ENCODE measurements at places on chromosomes 11 and 22.

GRCh38 chr22:47374901-47375575 lies 612.6 kb downstream of the TBC1D22A start:
- DNase-seq, result no peak

DNA sequence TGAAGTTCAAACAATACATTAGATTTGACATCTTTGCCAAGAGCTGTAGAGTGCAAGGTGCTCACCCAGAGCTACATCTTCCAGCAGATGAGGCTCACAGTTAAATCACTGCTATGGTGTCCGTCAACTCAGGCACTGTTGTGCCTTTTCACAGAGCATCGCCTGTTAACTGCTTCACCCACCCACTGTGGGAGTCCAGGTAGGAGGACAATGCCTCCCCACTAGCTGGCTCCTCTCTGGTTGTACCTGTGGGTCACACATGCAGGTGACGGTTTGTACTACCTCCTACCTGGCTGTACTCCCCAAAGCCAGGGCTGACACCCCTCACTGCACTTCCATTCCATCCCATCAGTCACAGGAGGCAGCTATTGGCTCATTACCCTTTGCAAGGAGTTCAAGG lies 84.6 kb upstream of the TOP3B start:
- DNase-seq, result no peak

DNA sequence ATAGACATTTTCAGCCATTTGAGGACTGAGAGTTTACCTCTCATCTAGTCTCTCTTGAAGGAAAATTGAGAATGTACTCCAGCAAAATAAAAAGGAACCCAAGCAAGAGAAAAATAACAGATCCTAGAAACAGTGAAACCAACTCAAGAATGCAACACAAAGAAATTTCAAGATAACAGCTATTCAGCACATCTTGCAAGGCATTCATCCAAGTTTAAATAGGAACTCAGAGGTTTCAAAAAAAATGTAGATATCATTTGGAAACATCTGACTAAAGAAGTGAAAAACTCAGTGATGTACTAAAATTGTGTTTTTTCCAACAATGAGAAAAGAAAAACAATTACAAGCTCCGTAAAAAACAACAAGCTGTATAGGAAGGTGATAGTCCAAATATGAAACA lies 76.4 kb downstream of the TMEM135 start:
- DNase-seq, result no peak

GRCh38 chr22:33393432-33393831 lies 335.3 kb upstream of the SYN3 start:
- DNase-seq, result no peak

- no peak for DNase-seq
Observed at GRCh38 chr11:65615950-65616574, 486 bp downstream of the PCNX3 start.

- no peak for DNase-seq
Observed at GRCh38 chr11:101336858-101337257, 207.2 kb upstream of the PGR start.

DNA sequence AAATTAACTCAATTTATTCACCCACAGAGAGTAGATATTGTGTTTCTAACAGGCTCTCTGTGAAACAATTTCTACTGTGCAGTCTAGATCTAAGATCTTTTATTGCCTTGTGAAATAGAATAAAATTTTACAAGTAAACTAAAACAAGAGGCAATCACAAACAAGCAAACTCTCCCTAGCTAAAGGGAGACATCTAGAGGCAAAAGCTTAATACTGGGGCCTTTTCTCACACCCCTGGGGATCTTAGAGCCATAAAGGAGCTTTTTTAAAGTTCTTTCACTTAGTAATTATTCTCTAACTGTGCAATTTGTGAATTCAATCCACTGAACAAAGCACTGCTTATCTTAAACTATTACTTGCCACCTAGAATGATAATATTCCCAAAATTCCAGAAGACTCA lies 19.7 kb downstream of the ALG9 start:
- no peak for DNase-seq

- no peak for DNase-seq
Observed at GRCh38 chr22:24326266-24326665, 55.6 kb downstream of the SPECC1L start.

- no peak for DNase-seq
Observed at GRCh38 chr11:73962101-73962705, 11.4 kb downstream of the DNAJB13 start.

- DNase-seq, result no peak
Observed at GRCh38 chr22:22111267-22111751, 128.7 kb upstream of the TOP3B start.

DNA sequence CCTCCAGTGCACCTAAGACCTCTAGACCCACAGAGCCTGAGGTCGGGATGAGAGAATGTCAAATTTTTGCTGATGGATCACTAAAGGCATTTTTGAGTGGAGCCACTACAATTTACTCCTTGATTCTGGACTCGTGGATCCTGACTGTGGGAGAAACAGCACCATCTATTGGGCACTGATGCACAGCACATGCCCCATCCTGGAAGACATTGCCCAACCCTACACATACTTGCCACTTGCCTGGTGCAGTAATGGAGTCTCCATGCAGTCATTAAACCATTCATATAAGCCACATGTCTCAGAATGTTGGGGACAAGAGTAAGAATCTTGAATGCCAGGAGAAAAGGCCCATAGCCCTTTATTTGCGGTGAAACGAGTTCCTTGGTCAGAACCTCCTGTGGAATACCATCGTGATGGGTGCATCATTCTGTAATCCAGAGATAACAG lies 103.9 kb downstream of the GGTLC2 start:
- no peak for DNase-seq

GRCh38 chr11:75142714-75143419 lies 8.0 kb upstream of the SLCO2B1 start:
- no peak for DNase-seq

- no peak for DNase-seq
Observed at GRCh38 chr11:126079621-126080124, 17.0 kb upstream of the CDON start.

DNA sequence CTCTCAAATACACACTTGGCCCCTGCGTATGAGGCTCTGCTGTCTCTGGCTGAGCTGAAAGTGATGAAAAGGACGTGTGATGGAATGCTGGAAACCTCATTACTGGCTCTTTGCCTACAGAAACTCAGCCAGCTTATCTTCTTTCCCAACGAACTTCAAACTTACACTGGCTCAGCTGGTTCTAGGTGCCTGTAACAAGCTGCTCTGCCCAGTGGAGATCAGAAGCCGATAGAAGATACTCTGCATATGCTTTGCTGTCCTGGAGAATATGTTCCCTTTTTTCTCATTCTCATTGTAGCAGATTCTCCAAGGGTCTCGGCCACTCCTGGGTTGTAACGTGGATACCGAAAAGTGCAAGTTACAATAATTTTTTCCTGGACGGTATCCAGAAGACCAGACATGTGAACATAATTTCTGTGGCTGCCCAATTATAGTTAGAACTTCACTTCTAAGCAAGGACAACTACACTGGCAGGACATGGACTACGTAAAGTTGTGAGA lies 405.3 kb upstream of the CCDC90B start:
- DNase-seq, result no peak

DNA sequence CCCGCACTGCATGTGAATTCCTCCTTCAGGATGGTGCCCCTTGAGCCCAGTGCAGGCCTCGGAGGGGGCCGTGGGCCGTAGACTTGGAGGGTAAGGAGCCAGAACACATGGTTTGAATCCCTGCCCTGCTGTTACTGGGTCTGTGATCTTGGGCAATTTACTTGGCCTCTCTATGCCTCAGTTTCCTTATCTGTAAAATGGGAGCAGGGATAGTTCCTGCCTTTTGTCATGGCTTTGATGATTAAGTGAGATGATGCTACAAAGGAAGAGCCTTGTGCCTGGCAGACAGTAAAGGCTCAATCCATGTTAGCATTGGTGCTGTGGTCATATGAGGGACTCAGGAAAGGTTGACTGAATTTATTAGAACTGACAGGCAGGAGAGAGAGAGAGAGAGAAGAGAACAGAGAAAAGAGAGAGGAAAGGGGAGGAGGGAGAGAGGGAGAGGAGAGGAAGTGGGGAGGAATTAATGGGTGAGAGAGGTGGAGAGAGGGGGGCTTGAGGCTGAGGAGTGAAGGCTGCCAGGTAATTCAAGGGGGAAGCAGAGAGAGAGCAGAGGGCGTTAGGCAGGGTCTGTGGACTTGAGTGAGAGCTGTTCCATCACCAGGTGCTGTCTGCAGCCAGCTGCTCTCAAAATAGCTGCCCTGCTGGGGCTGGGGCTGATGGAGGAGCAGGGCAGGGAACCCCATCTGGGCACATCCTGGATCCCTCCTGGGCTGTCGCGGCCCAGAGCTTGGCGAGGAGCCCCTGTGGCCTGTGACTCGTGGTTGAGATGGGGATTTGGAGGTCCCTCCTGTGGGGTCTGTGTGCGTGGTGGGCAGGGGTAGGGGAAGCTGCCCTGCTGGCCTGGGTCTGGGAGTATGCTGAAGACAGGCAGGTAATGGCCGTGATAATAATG lies 44.1 kb downstream of the MCM5 start:
- no peak for DNase-seq

DNA sequence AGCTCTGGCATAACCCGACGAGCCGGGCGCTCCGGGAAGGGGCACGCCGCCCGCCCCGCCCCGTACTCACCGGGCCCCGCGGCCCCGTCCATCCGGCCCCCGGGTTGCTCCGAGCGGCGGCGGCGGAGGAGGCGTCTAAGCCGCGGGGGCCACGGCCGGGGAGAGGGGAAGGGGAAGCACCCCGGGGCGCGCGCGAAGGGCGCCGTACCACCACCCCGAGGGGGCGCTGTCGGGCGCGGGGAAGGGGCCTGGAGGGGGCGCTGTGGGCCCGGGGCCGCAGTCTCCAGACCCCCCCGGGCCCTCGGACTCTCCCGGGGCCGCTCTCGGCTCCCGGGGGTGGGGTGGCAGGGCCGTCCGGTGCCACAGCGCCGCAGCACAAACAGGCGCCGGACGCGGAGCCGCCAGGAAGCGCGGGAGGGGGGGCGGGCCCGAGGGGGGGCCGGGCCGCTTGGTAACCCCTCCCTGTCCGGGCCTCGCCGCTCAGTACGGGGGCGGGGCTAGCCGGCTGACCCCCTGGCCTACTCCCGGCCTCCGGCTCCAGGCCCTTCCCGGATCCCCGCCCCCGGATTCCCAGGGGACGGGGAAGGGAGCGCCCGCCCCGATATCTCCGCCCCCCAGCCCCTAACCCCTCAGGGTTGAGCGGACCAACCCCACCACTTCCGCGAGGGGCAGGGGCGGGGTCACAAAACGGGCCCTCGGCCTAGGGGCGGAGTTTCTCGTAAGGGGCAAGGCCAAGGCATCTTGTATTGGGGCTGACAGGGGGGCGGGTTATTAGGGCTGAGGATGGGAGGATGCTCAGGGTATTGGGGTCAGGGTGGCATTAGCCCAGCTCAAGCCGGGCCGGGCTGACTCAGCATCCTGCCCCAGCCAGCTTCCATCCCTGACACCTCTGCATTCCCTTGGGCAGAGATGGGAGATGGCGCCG lies at the start of the genes EML3 and ROM1:
TSS of gene EML3 (minus strand) at position 410 of the 925 bp plus-strand sequence. CDS start at position 92, 318 bp downstream.
TSS of gene ROM1 (plus strand) at position 892 of the 925 bp plus-strand sequence. CDS start at position 917, 25 bp downstream.
- DNase-seq, result no peak

DNA sequence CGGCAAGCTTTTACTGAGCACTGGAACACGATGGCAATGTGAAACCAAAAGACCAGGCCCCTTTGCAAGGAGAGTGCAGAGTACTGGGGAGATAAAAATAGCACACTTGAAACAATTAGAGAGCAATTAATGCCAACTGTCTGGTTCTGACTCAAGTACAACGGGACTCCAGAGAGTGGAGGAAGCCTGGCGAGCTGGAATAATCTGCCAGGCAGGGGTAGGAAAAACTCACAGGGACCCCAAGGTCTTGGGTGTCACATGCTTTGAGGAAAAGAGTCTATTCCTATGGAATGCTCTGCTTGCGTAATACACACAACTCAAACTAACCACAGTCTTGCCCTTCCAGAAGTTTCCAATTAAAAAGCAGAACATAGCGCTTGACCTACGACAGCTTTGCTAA lies 113.0 kb upstream of the CLMP start:
- DNase-seq, result no peak

GRCh38 chr22:41387341-41387740 lies 5.6 kb downstream of the TEF start:
- no peak for DNase-seq

DNA sequence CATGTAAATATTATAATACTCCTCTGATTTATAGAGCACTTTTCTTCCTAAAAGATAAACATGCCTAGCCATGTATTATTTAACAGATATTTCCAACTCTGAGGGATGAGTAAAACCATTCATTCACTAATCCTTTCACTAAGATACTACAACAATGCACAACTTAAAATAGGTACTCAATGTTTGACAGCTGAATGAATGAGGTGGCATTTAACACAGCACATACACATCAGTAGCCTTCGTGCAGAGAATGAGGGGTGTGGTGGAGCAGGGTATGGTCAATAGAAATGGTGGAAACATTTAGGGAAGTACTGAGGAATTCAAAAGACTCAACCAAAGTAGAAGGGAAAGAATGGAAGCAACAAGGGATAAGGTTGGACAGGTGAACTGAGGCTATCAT lies 46.7 kb upstream of the MTNR1B start:
- DNase-seq, result no peak

DNA sequence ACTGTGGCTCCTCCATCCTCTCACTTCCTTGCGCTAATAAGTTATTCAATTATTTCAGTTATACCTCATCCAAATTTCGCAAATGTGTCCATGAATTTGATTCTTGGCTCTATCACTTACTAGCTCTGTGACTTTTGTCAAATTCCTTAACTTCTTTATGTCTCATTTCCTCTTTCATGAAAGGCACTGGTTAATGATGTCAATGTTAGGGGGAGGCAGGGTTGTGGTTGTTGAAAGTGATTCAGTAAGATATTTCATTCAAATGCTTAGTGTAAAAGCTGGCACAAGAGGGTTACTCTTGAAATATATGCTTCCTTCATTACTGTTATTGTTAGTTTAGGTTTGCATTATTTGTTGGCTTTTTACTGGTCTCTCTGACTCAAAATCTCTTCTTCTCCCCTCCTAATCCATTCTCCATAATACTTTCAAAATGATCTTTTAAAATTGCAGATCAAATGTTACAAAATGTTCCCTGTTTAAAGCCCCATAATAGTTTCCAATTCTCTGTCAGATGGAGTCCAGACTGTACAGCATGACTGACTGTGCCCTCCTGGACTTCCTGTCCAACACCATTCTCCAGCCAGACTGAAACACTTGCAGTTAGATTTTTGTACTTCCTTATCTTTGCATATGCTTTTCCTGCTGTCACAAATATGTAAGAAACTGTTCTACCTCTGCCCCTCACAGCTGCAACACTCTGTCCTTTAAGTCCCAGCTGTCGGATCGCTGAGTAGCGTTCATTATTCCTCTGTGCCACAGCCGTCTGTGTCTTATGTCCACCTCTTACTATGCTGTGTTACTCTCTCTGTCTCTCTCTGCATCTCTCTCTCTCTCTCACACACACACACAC lies 510.6 kb upstream of the RAG2 start:
- DNase-seq, result no peak

All from cortex of kidney (tissue), 1 donor.